ENCODE measurements at places on chromosomes 5 and 9.

GRCh38 chr9:86643946-86644674, 289.9 kb upstream of the TUT7 start:
- no peak for DNase-seq

GRCh38 chr9:1759009-1759408, 256.1 kb upstream of the SMARCA2 start:
- DNase-seq: no peak

DNA sequence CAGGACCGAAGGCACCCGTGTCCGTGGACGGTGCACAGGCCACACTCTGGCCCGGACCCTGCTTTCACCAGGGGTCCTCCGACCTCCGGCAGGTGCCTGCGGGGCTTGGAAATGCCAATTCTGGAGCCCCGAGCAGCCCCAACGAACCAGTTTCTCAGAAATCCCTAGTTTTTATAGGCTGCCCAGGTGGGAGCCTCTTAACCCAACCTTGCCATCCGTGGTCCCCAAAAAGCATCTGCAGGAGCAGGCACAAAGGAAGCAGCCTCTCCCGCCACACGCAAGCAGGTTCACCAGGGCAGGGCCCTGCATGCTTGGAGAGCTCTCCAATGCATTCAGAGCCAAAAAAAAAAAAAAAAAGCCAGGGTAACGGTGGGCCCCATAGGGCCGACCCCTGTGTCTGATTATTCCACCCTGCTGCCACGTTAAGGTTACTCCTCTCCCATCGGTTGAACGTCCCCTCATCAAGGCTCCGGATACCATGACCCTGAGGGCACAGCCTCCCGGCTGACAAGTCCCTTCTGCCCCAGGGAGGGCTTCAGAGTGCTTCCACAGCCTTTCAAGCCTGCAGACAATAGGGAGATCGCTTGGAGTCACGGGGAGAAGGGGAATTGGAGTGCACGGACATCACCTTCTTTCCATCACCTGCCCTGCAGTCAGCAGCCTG, 796 bp upstream of the TPRN start:
- no peak for DNase-seq

DNA sequence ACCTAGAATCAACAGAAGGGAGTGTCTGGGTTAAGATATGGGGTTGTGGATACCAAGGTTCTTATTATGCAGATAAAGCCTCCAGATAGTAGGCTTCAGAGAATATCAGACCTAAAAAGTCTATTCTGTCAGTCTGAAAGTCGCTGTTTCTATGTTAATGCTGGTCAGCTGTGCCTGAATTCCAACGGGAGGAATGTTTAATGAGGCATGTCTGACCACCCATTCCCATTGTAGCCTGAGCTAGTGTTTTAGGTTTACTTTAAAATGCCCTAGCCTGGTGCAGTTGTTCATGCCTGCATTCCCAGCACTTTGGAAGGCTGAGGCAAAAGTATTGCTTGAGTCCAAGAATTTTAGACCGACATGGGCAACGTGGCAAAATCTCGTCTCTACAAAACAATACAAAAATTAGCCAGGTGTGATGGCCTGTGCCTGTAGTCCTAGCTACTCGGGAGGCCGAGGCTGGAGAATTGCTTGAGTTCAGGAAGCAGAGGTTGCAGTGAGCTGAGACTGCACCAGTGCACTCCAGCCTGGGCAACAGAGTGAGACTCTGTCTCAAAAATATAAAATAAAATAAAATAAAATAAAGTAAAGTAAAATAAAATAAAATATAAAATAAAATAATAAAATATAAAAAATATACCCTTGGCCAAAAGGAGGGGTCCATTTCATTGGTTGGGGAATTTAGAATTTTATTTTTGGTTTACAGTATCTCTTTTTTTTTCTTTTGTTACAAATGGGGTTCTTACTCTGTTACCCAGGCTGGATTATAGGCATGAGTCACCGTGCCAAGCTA, 7.8 kb upstream of the SOX30 start:
- DNase-seq: no peak

GRCh38 chr5:36660397-36661049, 54.1 kb downstream of the SLC1A3 start:
- no peak for DNase-seq

DNA sequence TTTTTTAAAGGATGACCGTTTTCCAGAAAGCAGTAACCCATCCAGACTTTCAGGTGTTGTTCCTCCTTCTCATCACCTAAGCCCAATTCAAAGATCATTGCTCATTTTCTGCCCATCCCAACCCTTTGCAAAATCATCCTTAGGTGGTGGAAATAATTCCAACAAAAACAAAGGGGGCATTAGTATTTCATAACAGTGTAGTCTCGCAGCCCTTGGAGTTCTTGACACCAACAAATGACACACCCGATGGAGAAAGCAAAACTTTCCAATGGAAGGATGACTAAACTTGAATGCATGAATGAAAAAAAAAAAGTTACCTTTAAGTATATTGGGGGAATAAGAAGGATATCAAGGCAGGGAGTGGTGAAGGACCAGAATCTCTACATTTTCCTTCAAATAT, 117.0 kb downstream of the PAPPA start:
- no peak for DNase-seq

DNA sequence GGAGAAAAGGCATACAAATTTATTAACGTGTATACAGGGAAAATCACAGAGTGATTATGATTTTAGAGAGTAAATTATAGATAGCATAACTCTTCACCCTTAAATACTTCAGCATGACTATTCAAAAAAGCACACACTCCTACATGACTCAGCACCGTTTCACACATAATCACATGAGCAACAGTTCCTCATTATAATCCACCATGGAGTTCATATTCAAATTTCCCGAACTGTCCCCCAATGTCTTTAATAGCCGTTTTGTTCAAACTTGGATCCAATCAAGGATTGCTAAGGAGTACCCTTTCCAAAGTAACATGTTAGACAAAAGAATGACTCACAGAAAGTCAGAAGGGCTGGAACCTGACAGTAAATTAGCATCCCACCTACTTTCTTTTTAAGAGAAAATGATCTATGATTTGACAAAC, 32.1 kb downstream of the RAPGEF1 start:
- DNase-seq: no peak

GRCh38 chr5:131769961-131770360, 26.9 kb downstream of the FNIP1 start:
- no peak for DNase-seq

DNA sequence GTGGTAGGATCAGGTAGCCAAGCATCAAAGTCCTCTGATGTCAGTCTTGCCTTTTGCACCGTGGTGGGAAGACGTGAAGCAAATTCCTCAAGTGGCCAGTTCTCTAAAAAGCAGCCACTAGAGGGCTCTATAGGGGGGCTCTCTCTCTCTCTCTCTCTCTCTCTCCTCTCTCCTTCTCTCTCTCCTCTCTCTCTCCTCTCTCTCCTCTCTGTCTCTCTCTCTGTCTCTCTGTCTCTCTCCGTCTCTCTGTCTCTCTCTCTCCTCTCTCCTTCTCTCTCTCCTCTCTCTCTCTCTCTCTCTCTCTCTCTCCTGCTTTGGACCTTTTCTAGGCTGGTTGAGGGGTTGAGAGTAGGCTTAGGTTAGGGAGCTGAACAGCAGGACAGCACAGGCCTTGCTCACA, 13.9 kb upstream of the OSMR start:
- no peak for DNase-seq

DNA sequence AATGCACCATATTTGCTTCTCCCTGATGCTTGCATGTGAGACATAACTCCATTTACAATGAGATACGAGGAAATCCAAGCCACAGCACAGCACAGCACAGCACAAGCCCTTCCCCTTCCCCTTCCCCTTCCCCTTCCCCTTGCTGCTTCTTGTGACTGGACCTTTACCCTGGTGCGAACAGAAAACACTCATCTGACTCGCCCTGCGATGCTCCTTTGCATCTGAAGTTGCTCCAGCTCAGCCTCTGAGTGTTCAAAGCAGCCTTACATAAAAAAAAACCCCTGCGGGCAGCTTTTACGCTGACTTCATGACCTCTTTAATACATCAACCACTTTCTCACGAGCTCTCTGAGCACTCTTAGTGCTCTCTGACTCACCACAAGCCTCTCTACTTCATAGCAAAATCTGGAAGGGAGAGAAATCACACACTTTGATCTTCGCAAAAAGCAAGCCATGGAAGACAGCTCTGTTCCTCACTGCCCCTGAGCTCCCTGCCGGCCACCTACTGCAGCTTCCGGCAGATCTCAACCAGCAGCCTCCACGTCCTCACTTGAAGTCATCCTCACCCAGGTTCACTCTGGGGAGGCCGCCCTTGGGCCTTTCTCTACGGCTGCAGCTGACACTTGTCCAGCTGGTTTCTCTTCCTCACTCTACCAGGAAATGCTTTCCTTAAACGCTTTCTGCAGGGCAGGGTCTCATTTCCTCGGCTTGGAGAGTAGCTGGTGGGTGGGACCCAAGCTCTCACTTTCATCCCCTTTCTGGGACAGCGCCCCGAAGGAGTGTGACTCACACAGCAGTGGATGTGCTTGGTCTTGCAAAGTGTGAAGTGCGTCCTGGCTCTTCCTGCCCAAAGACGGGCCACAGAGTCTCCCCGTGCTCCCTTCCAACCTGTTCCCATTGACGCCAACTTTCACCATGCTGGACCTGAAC, 5.3 kb downstream of the SLC34A1 start:
- peak; percentile 46 for DNase-seq

GRCh38 chr9:93620041-93620506, 43.7 kb downstream of the PHF2 start:
- DNase-seq: no peak

- DNase-seq: no peak
Measured at GRCh38 chr5:95283761-95284571, 928 bp downstream of the MCTP1 start.

DNA sequence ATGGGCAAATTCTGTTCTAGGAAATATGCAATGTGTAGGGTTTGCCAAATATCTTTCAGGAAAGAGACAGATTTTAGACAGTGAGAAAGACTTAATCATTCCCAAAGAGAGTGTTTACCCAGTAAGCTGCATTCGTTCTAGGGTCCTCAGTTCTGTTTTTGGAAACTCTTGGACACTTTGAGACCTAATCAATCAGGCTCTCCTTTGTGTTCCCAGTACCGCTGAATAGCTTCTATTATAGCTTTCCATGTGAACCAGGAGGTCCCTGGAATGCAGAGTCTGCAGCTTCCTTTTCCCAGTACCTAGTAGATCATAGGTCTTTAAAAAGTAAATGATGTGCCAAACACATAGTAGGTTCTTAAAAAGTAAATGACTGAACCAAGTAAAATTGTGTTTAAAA, 11.4 kb upstream of the SPINK1 start:
- DNase-seq: no peak

GRCh38 chr5:115948091-115948534, 14.2 kb upstream of the LVRN start:
- DNase-seq: no peak

DNA sequence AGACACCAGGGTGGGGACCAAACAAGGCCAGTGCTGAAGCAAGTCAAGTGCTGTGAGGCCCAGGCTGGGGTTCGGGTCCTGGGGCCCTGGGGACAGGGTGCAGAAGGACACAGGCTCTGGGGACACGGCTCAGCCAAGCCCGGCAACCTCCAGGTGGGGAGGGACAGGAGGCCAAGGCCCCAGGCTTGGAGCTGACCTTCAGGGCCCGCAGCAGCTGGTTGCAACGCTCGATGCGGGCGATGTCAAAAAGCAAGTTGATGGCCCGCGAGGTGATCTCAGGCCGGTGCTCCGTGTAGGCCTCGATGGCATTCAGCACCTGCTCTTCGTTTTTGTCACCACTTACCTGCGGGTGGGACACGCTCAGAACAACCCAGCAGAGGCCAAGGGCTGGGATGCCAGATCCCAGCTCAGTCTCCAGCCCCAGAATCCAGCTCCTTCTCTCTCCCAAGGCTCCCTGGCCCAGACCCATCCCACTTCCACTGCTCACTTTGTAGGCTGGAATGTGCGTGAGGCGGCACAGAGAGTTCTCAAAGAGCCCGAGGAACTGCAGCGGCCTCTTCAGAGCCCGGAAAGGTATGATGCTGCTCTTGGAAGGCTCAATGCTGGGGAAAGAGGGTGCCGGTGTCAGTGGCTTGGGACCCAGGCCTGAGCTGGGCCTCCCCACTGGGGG, 20.7 kb downstream of the ZER1 start:
- DNase-seq: no peak

DNA sequence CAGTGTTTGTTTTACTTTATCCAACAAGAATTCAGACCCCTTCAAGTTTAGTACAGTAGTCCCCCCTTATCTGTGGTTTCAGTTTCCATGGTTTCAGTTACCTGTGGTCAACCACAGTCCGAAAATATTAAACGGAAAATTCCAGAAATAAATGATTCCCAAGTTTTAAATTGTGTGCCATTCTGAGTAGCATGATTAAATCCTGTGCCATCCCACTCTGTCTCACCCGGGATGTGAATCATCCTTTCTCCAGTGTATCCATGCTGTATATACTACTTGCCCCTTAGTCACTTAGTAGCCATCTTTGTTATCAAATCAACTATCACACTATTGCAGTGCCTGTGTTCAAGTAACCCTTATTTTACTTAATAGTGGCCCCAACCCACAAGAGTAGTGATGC, 153.8 kb upstream of the RASA1 start:
- DNase-seq: no peak

- no peak for DNase-seq
Measured at GRCh38 chr5:97133101-97133500, 9.3 kb downstream of the LIX1 start.

- no peak for DNase-seq
Measured at GRCh38 chr5:78649211-78649695, 681 bp upstream of the LHFPL2 start.

DNA sequence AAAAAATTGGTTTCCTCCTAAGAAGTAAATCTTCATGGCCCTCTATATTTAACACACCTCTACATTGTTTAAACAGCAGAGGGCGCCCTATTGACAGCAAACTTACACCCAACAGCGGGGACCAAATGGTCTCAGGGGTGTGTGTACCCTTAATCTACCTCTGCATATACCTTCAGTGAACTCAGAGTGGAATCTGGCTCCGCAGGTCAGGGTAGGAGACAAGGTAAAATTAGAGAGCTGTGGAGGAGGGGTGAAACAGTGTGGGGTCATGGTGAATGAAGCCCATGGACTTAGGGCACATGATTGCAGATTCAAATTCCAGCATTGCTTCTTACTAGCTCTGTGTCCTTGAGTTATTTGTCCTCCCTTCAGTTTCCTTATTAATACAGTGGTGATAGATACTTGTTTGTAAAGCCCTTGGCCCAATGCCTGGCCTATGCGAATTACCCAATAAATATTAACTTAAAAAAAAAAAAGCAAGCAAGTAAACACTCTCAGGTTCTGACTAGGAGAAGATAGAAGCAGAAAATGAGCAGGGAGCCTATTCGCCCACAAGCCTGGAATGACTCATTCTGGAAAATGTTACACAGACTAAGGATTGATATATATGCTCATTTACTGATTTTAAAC, 122.9 kb downstream of the CAVIN4 start:
- no peak for DNase-seq

- no peak for DNase-seq
Measured at GRCh38 chr9:112315331-112316257, 17.8 kb downstream of the PTBP3 start.

DNA sequence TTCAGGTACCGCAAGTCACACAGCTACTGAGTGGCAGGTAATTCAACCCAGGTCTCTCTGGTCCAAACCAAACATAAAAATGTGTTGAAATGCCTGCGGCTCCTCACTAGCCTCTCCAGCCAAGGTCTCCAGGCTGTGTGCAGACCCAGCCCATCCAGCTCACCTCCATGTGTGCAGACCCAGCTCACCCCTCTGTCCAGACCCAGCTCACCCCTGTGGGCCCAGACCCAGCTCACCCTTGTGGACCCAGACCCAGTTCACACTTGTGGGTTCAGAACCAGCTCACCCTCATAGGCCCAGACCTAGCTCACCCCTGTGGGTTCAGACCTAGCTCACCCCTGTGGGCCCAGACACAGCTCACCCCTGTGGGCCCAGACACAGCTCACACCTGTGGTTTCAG, 188.0 kb upstream of the ADCY2 start:
- no peak for DNase-seq

GRCh38 chr9:33843312-33843961, 26.5 kb downstream of the UBE2R2 start:
- DNase-seq: no peak

Data from activated CD4-positive, alpha-beta T cell treated with anti-CD3 and anti-CD28 coated beads, Interleukin-2, amount 50 U/mL, for 1 hour (primary cell).